Pulmonary artery endothelial cell (primary cell): ENCODE measurements at places on chromosomes 1 and 21. TPM values are rescaled to one million over a fixed set of nuclear protein-coding genes. Genes with fewer than 3 reads are reported as not detected.

AMY1C gene
- total RNA-seq = not detected in 2 replicates

INSRR gene
- not detected in 2 replicates for total RNA-seq

DNA sequence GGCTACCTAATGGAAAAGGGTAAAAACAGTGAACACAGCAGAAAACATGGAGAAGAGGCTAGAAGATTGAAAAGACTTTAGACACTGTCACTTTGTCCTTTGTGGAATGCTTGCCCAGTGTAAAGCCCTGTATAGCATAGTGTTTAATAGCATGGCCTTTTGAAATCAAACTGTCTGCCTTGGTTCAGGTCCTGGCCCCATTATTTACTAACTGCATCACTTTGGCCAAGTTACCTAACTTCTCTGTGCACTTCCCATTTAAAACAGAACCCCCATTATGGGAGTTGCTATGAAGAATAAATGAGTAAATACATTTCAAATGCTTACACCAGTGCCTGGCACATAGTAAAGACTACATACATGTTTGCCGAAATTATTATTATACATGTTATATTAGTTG is 12.1 kb downstream of the PHC2 start:
- no peak for DNase-seq

DNA sequence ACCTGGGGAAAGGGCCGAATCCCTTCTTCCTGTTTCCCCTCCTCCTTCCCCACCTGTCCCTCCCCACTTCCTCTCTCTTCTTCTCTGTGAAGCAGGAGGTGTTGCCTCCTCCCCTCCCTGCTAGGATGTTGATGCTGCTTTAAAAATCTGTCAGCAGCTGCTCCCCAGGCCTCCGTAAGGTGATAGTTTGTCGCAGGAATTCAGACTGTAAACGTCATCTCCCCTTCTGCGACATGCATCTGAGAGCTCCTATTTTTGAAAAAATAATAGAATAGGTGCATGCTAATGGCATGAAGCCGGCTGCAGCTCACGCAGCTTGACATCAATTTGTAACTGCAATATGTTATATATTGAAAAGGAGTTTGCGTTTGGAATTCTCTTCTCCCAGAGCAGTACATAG is 70.1 kb downstream of the KAZN start:
- DNase-seq = no peak

- DNase-seq = no peak
Measured at GRCh38 chr1:25537153-25537831, 6.1 kb upstream of the LDLRAP1 start.

DNA sequence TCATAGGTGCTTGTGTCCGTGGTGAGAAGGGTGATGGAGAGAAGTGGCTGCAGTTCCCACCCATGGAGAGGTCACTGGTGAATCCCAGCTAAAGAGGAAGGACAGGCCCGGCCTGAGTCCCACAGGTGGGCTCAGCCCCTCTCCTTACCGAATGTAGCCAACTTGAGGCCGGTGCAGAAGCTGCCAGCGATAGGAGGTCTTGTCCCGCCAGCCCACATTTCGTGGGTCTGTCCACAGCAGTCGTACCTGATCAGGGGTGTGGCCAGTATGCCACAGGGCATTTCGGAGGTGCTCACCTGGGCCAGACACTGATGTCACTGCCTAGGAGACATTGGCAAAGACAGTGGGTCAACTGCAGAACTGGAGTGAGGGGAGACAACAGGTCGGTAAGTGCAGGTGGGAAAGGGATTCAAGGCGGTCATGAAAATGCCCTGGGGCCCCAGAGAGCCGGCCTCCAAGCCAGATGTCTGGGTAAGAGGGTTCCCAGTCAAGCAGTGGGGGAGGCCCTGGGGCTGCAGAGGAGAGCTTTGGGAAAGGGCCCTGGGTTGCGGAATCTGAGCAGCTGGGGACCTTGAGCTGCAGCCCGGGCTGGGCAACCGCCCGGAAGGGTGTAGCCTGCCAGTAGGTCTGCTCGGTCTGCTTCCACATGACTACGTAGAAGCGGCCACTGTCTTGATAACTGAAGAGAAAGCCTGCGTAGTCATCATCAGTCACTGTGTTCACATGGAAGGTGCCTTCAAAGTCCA is 10.6 kb downstream of the THBS3 start:
- DNase-seq = no peak

DIO1 gene
- total RNA-seq = not detected in 2 replicates

DNA sequence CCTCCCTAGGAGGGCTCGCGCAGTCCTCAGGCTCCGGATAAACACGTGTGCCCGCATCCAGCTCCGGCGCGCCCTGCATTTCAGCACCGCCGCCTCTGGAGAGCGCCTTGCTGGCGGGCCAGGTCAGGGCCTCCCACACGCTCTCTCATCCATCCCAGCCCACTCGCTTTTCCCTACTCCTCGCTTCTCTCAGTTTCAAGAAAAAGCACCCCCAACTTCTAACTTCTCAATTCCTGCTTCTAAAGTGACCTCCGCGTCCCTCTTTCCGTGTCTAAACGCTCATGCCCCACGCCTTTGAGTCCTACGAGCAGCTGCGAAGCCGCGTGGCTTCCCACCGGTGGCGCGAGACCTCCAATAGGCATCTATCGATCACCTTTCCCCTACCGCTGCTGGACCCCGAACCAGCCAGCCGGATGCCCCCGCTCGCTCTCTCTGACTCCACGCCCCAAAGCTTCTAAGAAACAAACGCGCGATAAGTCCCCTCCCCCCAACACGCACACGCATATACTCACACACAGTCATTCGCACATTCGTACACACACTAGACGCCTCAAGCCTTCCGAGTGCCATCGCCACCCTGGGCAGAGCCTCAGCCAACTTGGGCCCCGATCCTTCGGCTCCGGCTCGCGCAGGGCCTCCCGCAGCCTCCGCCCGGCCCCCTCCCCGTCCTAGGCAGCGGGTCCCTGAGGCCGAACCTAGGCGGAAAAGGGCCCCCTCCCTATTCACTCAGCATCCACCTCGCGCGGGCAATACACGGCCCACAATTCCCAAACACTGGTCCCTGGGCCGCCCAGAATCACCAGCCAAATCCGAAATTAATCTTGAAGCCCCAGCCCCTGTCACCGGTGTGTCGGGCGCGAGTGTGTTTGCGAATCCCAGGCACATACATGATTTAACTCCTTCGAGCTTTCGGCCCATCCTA is 1.1 kb downstream of the NMNAT2 start:
- no peak for DNase-seq

DNA sequence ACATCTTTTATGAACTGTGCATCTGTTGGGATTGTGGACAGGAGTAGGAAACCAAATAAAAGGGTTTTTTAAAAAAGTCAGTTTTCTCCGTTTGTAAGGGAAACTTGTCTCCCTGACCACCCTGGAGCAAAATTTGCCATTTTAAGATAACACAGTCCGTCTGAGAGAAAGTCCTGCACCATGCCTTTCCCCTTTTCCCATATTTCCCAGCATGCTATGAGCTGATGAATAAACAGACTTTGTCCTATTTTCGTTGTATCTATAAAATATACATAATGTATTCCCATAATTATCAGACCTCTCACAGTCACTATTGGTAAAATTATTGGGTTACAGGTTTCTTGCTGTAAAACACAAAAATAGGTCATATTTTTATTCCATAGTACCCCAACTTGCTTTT is 1.7 kb upstream of the AKT3 start:
- no peak for DNase-seq

ZNF648 gene
- not detected in 2 replicates for total RNA-seq

- no peak for DNase-seq
Measured at GRCh38 chr21:14991957-14992356, 72.8 kb downstream of the NRIP1 start.
